ENCODE measurements at places on chromosomes 7 and 10.

DNA sequence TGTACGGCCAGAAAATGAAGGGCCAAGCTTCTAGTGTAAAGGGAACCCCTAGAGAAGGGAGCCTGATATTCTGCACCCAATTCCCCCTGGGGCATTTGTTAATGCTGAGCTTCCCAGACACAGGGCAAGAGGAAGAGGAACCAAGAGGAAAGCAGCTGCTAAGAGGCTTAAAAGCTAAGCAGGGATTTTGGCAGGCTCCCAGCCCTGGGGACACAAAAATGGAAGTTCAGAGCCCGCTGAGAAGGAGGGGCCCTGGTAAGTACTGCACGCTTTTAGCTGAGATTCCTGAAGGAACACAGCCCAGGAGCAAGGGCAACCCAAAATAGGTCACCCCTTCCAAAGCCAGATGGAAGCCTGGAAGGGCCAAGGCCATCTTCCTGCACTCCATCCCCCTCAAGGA is 387.3 kb upstream of the MGMT start:
- no peak for DNase-seq

- DNase-seq, result no peak
Measured at GRCh38 chr7:70761711-70762328, 370.1 kb upstream of the GALNT17 start.

- no peak for DNase-seq
Measured at GRCh38 chr7:154874409-154875113, 128.4 kb downstream of the PAXIP1 start.

GRCh38 chr10:23643111-23643780 is 204.4 kb downstream of the OTUD1 start:
- DNase-seq, result no peak

GRCh38 chr10:117458571-117458970 is 83.3 kb upstream of the PDZD8 start:
- DNase-seq, result no peak

DNA sequence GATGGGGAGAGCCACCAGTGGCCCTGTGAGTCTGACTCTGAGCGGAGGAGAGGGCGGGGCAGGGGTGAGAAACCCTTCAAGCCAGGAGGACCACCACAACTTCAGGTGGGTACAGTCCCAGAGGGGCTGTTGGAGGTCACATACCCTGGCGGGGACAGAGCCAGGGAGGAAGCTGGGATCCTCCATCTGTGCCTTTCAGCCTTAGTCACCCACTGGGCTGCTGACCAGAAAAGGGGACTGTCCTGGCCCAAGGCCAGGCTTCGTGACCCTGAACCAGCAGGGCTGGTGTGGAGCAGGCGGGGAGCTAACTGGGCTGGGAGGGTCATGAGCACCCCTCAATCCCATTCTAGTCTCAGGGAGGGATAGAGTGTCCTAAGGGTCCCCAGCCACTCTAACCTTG is 1.5 kb upstream of the CALHM3 start:
- no peak for DNase-seq

DNA sequence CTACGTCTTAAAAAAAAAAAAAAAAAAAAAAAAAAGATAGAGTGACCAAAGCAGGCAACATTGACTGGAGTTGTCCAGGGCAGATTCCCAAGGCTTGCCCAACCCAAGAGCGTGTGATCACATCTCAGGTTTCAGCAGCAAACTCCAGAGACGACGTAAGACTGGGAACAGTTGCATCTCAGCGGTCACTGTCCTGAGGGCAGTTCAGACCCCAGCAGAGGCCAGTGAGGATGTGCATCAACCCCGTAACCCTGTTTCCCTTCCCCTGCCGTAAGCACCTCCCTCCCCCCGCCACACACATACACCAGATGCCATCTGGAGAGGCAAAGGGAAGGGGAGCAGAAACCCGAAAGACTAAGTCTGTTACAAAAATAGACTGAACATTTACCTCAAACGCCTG is 19.3 kb upstream of the TOMM7 start:
- peak; percentile 60 for DNase-seq

GRCh38 chr7:148397985-148398384 is 192.6 kb upstream of the C7orf33 start:
- no peak for DNase-seq

DNA sequence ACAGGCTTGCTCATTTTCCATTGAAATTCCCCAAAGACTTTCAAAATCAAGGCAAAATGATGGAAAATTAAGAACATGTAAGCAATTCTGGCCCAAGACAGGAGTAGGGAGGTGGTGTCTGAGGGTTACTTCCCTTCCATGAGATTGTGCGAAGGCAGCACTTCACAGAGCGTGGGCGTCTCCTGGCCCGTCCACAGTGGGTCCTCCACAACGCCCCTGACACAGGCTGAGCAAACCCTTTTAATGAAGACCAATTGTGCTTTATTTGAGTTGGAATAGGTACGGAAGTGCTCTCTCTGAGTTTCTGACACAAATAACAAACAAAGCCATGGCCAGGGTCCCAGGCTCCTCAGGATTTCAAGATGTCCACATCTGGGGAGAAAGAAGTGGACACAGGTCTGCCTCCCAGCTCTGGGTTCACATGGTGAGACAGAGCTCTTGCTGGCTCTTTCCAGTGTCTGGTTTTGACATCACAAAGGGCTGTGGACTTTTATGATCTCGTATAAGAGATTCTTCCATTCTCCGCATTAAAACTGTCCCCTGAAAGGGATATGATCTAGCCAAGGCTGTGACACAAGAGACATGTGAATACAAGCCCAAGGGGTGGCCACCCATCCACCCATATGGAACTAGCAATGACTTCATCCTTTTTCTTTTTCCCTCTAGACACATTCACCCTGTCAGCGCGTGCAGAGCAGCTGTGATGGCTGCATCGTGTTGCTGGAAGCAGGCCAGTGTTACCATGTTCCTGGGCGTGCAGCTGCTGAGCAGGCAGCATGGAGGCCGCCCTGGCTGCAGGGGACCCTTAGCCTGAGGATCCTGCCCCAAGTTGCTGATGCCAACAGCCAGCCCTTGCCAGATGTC is 145.6 kb downstream of the ADAM12 start:
- DNase-seq, result peak; percentile 89

DNA sequence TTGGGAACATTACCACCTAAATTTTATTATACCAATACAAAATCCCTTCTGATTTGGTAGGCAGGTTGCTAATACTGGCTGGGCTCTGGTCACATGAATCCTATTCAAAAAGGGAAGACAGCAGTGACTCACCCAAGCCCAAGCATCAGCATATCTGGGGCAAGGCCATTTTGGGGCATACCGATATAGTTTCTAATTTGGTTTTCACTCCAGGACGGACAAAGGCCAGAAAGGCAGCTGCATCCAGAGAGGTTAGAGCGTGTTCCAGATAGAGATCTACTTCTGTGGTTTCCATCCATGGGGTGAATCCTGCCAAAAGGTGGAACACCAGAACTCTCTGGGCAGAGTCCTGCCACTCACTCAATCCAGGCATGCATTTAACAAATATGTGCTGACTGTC is 335.8 kb downstream of the ELMO1 start:
- DNase-seq, result no peak

DNA sequence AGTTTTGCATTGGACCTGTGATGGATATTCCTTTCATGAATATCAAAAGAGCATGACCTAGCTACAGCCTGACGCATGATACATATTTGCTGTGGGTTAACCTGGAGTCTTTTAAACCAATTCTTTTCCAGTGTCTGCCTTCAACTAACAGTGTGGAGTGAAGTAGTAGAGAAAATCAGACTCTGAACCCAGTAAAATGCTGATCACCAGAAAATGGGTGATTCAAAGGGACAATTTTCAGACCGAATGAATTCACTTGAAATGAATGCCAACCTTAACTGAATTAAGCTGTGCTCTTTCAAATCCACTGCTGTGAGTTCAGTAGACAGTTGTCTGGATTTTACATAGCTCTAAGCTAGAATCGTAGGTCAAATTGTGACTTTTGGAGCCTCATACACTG is 123.0 kb downstream of the CDK14 start:
- DNase-seq, result no peak

- no peak for DNase-seq
Measured at GRCh38 chr10:13421382-13421917, 73.4 kb upstream of the SEPHS1 start.

DNA sequence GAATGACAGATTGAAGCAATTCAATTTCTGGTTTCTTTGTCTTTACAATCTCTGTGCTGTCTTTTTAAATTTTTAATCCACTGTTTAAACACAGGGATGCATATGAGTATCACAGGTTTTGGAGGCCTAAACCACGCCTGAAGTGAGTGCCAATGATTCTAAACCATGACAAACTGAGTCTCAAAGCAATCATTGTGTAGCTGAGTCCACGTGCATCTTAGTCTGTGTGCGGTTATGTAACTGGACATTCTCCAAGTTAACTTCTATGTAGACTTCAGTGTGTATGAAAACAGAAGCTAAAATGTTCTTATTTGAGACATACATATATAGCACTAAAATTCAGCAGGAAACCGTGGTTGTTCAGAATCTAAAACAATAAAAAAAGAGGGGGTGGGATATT is 79.3 kb upstream of the ST8SIA6 start:
- DNase-seq, result no peak

- DNase-seq, result no peak
Measured at GRCh38 chr10:74083304-74083703, 67.3 kb downstream of the AP3M1 start.

GRCh38 chr7:82443036-82443546 is 486 bp downstream of the CACNA2D1 start:
- DNase-seq, result no peak

All from skeletal muscle cell (primary cell).